ENCODE measurements at places on chromosomes 3 and 15.

DNA sequence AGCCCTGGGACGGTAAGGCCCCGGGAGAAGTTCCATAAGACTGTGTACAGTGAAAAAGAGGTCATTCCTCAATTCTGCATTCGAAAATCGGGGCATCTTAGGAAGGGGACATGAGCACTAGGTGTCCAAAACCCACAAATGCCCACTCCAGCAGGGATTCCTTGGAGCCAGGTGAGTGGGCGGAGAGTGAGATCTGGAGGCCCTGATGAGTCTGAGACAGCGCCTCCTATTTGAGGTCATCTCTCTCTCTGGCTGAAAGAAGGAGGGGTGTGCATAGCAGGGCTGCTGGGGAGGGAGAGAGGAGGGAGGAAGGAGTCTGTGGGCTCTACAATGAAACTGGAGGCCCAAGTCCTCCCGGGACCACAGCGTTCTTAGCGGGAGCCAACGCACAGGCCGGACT is 38.1 kb upstream of the LACTB start:
- DNase-seq = peak; percentile 29

DNA sequence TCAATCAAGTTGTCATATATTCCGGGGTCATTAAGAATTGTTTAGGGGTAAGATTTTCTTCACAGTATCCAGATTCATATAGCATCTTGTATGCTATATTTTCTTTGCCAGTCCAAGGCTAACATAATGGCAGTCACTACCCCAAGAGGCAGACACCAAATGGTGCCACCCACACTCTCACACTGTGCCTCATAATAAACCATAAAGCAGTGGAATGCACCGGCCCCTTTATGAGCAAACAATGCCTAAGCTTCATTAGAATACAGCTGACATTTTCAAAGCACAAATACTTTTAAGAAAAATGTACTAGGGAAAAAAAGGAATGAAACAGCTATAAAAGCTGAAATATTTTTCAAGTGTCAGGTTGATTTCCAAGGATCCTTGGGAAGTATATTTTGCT is 121.6 kb downstream of the TFDP2 start:
- DNase-seq = peak; percentile 29

DNA sequence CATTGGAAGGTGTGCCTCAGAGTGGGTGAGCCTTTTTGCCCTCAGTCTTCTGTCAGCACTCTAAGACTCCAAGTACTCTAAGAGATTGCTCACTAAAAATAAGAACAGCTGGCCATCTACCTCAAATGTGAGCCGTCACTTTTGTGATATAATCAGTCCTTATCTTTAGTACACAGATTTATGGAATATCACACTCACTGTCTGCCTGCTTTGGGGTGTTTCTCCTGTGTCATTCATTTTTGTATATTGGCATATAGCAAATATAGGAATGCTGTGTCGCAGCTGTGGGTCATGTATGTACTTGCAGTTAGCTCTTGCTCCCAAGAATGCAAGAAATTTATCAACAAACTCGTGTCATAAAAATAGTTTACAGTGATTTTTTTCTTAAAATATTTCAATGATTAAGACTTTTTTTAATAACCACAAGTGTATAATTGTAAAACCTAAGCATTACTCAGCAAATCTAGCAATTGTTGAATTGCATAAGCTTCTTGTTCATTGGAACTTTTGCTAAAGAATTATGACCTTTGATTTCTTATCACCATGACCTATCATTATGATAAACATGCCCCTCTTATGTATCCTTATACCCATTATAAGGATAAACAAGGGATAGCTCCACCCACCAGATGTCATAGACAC is 18.8 kb downstream of the SETD5 start:
- DNase-seq = no peak

DNA sequence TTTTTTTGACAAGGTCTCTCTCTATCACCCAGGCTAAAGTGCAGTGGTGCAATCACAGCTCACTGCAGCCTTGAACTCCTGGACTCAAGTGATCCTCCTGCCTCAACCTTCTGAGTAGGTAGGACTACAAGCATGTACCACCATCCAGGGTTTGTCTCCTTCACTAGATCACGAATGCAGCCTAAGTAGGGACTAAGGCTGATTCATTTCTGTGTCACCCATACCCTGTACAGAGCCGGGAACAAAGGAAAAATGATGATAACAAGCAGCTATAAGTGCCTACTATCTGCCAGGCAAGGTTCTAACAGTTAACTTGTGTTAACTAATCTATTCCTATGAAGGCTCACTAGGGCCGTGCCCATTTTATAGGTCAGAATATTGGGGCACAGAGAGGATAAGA is 7.0 kb downstream of the TMEM40 start:
- DNase-seq = no peak

DNA sequence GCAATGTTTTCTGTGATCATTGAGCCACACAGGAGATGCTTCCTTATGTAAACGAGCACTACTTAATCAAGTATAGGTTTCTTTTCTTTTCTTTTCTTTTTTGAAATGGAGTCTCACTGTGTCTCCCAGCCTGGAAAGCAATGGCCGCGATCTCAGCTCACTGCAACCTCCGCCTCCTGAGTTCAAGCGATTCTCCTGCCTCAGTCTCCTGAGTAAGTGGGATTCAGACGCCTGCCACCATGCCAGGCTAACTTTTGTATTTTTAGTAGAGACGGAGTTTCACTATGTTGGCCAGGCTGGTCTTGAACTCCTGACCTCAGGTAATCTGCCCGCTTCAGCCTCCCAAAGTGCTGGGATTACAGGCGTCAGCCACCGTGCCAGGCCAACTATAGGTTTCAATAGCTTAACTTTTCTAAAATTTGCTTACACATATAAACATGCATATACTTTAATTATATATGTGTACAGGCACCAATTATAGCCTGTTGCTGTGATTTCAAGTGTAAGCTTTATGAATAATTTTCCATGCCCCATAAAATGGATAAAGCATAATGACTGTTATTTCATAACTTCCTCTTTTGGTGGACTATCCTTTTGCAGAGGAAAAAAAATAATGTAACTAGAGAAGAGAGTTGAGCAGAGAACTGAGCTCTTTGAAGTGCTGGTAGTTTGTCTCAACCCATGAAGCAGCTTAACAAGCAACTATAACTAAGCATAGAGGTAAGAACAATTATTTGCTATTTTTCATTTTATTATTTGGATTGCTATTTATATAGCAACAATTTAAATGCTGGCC is 24.8 kb upstream of the MBNL1 start:
- DNase-seq = no peak

DNA sequence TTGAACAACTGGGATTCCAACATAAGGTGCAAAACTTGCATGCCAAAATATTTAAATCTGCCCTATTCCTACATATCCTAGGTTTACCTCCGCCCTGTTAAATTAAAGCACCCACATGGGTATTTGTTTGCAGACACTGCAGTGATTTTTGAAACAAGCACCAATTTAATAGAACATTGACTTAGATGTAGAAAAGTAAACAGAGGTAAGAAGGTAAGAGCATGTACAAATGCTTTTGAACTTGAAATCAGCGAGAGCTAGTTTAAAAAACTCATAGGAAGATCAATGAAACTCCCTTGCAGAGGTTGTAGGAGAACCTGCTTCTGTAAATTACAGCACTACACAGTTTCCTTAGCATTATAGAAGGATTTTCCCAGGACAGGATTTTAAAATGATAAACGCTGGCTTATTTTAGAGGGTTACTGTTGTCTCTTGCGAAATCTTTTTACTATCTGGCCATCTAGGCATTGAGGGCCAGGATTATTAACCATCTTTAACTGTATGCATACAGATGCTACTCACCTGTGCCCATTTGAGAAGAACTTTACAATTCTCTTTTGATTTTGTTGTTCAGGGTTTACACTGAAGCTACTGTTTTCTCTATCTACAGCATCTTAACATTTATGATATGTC is 284.8 kb downstream of the FEZF2 start:
- no peak for DNase-seq

DNA sequence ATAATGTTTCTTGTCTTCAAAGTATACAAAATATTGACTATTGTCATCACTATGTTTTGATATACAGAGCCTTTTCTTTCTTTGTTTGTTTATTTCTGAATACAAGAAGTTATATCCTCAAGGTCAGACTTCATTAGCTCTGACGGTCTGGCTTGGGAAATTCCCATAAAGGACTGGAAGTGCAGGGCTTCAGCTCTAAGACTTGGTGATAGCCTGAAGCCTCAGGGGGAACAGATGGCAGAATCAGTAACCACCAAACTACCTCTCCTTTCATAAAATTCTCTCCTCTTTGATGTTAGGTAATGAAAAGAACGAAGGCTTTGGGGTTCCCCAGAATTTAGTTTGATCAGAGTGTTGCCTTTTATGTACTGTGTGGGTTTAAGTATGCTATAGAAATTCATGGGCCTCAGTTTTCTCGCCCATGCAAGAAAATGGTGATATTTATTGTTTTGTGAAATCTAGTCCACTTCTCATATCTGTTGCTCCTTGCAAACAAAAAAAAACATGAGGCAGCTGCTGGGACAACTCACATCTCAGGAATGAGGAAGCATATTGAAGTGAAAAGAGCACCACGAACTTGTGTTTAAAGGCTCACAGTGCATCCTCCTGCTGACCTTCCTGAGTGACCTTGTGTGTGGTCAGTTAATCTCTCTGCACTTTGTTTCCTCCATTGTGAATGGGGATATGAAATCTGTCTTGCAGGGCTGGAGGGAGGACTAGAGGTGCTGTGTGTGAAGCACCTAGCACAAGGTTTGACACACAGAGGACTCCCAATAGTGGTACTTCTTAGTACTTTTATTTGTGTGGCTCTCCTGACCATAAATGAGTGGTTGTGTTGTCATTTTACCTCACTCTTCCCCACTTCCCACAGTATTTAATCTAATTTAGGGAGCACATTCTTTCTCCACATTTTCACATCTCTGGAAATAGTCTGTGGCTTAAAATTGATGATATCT is 569.8 kb upstream of the IL12A start:
- DNase-seq = no peak

DNA sequence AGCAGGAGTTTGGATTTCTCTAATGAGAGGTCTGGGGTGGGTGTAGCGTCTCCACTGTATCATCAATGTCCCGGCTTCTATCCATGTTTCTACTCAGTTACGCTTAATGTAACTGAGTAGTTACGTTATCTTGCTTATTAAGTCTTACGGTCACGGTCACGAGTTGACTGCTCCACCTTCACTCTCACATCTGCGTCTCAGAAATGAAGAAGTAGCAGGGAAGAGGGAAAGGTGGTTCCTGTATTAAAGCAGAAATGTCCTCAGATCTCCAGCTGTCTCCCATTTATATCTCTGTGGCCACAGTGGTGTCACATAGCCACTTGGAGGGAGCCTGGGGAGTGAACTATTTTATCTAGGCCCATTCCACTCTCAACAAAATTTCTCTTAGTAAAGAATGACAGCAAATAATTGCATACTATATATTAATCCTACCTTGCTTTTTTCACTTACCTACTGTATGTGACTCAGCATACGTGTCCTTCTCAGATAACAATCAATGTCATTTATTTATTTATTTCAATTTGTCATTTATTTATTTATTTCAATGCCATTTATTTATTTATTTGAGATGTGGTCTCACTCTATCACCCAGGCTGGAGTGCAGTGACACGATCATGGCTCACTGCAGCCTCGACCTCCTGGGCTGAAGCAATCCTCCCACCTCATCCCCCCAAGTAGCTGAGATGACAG is 39.7 kb upstream of the RNU6-1 start:
- DNase-seq = no peak

GRCh38 chr3:63791974-63792373 is 27.1 kb upstream of the C3orf49 start:
- no peak for DNase-seq

GRCh38 chr15:52207191-52207590 is 16.0 kb upstream of the GNB5 start:
- DNase-seq = no peak

- DNase-seq = no peak
These were observed 111.8 kb upstream of the PROK2 start for GRCh38 chr3:71896751-71897150.

- DNase-seq = peak; percentile 27
These were observed 1.7 kb downstream of the MEIS2 start for GRCh38 chr15:37098468-37099318.

- peak; percentile 49 for DNase-seq
These were observed 317.8 kb upstream of the AGTR1 start for GRCh38 chr3:148379763-148380382.

DNA sequence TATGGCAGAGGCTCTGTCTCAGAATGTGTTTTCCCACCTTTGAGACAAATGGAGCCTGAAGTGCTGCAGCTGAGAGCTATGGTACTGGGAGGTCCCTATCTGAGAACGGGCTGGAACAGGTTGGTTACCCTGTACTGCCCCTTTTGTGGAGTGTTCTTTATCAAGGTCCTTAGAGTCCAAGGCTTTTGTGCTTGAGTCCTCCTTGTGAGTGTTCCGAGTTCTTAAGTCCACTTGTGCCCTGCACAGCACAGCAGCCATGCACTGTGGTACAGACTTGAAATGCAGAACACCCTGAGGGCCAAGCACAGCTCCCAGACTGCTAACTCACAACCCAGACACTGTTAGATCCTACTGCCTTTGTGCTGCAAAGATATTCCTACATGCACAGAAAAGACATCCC is 67.8 kb downstream of the ARHGAP31 start:
- no peak for DNase-seq

DNA sequence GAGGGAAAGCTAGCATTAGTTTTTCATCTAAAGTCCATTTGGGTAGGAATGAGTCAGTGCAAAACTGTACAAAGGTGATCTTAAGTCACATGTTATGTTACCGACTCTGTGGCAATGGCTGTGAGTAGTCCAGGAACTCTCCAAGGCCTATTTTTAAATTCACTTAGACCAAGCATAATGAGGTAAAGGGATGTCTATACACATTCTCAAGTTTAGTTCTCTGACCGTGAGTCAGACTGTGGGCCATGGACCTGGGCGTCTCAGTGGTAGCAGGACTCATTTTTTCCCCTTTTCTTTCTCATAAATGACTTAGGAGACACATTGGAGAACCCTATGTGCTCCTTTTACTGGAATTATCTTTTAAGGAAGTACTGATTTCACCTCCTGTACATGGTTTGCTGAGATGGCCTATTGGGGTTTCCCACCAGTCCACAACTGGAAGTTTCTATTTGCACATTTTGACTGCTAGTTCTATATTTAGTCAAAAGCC is 488.7 kb upstream of the TPRG1 start:
- DNase-seq = no peak

- DNase-seq = no peak
These were observed 27.7 kb downstream of the ABTB1 start for GRCh38 chr3:127700406-127700805.

- DNase-seq = peak; percentile 85
These were observed at the start of gene SST for GRCh38 chr3:187669675-187670504. TSS of gene SST (minus strand) at chr3:187670394. CDS start at chr3:187670291, 103 bp downstream.

GRCh38 chr3:194485881-194486539 is 792 bp downstream of the ATP13A3 start:
- DNase-seq = peak; percentile 37

DNA sequence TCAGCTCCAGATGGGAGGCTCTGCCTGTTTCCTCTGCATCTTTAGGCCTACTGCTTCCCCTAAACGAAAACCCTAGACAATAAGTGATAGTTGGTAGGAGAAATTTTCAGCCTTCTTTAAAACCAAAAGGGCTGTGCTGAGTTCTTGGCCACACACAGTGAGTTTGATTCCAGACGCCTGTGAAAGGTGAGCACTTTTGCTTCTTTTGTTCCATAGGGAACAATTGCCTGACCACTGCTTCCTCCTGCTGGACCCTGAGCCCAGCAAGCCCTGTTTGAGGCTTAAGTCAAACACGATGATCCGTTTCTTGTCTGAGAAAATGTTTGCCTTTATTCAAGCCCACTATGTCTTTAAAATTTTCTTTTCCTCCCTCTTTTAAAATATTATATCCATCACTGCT is 493.9 kb downstream of the ZIC1 start:
- DNase-seq = peak; percentile 9
